ENCODE measurements at places on chromosomes 6 and 20. TPM values are rescaled to one million over a fixed set of nuclear protein-coding genes. Genes with fewer than 3 reads are reported as not detected.
A peak's percentile ranks its signal among the peaks of the same experiment; 100 is the strongest.

GRCh38 chr6:41226752-41227151 lies 1.4 kb upstream of the TREML4 start:
- DNase-seq = no peak

DNA sequence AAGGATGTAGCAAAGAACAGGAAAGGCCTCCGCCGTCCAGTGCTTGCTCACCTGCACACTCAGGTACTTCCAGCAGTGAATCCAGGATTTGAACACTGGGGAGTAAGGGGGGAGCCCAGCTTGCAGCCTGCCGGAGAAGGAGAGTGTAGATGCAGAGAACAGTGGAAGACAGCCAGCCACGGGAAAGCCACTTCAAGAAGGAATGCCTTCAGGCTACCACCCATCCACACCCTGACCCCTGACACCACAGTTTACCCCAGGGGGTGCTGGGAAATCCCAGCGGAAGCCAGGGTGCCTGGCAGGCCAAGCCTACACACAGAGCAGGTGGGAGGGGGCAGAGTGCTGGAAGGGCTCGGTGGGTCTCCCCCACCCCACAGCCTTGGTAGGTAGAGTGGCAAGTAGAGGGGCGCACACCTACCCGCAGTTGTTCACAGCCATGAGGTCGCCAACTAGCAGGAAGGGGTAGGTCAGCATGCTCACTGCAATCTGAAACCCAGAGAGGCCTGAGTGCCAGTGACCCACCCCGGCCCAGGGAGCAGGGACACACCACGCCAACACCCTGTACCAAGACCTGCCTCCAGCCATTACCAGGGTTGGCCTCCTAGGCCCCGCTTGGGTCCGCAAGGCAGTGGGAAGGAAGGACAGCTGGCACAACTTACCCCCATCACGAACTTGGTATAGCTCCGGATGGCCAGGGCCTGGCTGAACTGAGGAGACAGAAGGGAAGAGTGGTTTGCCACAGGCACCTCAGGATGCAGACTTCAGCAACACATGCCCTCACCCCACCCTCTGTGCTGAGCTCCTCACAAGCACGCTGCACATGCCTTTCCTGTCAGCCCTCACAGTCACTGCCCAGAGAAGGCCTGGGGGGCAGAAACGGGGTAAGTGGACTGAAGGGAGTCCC lies 15.7 kb downstream of the PI16 start:
- no peak for DNase-seq

- DNase-seq = peak; percentile 68
Observed at GRCh38 chr6:107698146-107698545, 126.0 kb downstream of the SCML4 start.

PROKR2 gene
- not detected for total RNA-seq
